LoVo (cell line): ENCODE measurements at places on chromosomes 4 and X.
A peak's percentile ranks its signal among the peaks of the same experiment; 100 is the strongest.

DNA sequence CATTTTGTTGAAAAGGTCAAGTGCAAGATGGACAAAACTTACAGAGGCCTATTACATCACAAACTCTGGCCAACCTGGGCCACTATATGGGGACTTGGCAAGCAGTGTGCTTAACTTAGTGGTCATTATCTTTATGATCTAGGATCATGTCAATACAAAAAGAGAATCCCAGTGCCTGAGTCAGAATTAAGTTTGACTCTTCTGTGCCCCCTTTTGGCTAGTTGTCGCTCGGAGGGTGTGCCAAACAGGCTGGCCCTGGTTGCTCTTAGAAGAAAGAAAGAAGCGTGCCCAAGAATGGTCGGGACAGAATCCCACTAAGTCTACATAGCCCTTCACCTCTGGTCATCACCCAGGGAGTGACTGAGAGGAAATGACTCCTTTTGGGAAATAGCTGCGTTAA is 100.1 kb downstream of the EIF4E start:
- DNase-seq, result peak; percentile 12

DNA sequence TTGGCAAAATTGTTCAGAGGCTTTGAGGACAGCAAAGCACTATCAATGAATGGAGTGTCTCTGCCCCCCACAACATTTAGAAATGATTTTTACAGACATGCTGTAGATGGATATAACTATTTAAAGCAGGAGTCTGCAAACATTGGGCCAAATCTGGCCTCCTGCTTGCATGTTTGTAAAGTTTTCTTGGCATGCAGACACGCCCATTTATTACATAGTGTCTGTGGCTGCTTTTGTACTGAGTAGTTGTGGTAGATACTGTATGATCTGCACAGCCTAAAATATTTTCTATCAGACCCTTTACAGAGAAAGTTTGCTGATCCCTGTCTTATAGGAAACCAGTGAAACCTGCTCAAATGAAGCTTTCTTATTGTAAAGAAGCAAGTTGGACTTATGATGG is 45.5 kb upstream of the PHEX start:
- no peak for DNase-seq

DNA sequence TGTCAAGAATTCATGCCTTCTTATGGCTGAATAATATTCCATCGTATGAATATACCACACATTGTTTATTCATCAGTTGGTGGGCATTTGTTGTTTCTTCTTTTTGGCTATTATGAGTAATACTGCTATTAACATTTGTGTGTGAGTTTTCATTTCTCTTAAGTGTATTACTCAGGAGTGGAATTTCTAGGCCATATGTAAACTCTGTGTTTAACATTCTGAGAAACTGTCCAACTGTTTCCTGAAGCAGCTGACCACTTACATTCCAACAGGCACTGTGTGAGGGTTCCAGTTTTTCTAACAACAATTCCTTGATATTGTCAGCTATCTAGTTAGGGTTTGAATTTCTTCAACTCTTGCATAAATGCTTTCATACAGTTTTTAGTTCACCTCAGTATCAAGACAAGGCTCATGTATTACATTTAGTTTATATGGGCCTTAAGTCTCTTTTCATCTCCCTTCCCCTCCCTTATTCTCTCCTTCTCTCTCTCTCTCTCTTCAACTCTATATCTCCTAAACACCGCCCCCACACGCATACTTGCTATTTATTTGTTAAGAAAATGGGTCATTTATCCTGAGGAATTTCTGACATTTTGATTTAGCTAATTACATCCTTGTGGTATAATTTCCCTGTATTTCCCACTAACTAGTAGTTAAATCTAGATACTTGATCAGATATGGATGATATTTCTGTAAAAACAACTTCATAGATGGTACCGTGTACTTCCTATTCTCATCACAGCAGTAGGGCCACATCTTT is 77.4 kb downstream of the WDR19 start:
- DNase-seq, result no peak

- no peak for DNase-seq
Observed at GRCh38 chr4:23097251-23097650, 404.5 kb downstream of the GBA3 start.

DNA sequence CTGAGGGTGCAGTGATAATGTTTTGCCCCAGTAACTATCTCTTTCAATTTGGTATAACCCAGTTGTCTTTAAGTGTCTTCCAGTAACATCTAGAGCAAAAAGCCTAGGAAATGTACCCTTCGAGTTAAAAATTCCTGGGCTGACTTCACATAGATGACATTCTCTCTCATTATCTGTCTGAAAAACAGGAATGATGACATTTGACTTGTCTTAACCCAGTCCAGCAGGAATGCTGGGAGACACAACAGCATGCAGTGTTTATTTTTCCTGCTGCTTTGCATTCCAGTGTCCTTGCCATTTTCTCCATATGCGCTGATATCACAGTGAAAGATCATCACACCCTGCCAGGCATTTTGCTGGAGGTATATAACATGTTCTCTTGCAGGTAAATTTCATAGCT is 130.0 kb downstream of the SOWAHB start:
- no peak for DNase-seq

DNA sequence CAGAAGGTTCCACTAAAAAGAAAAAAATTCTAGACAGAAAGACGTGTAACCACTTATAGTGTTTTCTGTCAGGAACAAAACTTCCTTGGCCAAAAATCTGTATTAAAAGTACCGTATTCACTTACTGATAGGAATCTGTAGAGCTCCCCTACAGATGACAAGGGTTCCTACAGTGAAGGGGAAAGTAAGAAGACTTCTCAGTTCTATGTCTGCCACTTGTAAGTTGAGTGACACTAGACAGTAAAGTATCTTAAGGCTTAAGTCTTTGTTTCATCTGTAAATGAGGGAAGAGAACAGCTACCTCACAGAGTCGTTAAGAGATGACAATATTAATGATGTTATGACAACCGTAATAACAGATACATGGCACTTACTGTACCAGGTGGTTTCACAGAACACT is 3.3 kb downstream of the COQ2 start:
- DNase-seq, result no peak

DNA sequence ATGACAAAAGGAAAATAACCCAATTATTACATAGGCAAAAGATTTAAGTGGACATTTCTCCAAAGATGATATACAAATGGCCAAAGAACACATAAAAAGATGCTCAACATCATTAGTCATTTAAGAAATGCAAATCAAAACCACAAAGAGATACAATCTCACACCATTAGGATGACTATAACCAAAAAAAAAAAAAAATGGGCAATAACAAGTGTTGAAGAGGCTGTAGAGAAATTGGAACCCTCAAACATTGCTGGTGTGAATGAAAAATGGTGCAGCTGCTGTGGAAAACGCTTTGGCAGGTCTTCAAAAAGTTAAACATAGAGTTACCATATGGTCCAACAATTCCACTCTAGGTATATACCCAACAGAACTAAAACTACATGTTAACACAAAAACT is 5.6 kb upstream of the PRDX4 start:
- no peak for DNase-seq

- no peak for DNase-seq
Observed at GRCh38 chr4:101366331-101366730, 19.0 kb upstream of the PPP3CA start.

DNA sequence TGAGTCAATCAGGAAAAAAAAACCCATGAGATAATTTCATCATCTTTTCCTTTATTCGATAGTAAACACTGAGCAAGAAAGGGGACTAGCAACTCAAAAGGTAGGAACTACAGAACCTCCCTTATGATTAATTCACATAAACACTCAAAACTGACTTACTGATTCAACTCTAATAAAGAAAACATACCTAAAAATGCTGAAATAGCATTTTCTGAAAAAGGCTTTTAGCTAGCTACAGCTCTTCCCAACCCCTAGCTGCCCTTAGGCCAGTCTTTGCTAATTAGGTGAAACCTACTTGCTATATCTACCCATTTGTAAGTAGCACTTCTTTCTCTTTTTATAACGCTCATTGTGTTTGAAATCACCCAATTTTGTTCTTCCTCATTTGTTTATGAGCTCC is 150.6 kb downstream of the ATRX start:
- no peak for DNase-seq

DNA sequence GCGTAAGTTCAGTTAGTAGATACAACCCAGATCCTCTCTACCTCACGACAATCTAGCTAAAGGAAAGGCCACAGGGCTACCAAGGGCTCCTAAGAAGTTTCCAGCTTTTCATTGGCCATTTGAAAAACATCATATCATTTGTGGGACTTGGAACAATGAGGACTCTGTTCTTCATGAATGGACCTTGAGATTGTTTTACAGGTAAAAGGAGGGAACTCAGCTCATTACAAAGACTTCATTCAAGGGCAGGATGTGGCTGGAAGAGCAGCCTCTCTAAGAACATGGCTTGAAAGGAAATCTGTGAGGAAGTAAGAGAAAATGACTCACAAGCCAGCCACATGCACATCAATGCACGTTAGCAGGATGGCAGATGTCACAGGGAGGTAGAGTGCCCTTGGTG is 105.9 kb upstream of the SLC7A11 start:
- peak; percentile 11 for DNase-seq

DNA sequence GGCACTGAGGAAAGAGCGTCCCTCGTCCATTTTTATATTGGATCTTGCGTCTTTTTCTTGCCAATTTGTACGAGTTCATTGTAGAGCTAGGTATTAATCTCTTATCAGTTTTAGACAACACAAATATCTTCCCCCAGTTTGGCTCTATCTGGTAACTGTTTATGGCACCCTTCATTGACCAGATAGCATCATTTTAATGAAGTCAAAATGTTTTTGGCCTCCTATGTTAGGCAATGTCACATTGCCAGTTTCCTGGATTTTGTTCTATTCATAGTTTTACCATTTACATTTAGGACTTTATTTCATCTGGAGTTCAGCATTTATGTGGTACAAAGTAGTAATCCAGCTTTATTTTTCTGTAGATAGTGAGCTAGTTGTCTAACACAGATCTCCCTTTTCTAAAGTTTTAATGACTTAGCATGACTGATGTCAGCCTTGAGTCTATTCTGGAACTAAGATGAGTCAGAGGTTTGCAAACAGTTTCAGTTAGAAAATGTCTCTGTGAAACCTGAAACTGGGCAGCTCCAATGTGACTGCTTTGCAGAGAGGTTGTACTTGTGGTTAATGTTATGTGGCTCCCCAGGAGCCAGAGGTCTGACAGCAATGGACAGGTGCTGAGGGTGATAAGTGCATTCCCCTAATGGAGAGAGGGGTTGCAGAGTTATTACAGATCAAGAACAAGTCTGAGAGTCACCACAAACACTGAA is 5.3 kb upstream of the STBD1 start:
- DNase-seq, result peak; percentile 63

DNA sequence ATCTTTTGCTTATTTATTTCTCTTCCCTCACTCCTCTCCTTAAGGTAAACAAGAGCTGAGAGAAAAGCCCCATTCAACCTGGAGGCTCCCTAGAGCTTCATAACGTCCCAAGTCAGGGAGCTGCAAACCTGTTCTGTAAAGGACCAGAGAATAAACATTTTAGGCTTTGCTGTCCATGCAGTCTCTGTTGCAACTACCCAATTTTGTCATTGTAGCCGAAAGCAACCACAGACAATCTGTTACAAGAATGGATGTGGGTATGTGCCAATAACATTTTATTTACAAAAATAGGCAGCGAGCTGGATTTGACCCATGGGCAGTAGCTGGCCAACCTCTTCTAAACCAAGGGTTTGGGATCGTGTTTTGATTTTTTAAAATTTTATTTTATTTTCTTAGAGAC is 71.3 kb upstream of the TBL1X start:
- DNase-seq, result no peak

DNA sequence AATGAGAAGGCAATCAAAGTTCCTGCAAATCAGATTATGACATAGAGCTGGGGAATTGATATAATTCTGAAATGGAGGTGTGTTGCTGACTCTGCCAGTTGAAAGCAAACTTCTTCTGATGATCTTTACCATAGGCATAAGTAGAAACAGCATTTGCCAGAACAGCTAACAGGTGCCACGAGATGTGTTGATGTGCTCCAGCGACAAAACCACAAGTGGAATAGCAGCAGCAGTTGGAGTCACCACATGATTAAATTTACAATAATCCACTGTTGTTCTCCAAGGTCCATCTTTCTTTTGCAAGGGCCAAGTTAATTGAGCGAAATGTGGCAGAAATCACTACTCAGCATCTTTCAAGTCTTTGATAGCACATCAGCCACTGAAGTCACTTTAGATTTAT is 3.7 kb upstream of the OSTC start:
- DNase-seq, result no peak

DNA sequence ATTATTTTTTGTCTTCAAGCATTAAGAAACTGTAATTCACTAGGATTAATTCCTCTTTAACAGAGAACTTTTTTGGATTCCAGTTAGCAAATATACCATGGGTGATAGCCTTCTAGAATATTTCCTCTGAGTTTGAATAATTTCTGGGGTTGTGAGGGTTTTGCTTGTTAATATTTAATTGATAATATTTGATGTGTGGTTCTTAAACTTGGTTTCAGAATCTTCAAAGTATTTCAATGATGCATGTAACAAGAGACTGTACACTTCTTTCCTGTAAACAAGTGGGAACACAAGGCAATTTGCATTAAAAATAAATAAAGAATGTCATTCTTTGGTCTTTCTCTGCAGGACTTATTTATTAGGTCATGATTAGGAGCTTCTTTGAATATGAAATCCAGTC is 9.5 kb upstream of the C4orf51 start:
- DNase-seq, result no peak

DNA sequence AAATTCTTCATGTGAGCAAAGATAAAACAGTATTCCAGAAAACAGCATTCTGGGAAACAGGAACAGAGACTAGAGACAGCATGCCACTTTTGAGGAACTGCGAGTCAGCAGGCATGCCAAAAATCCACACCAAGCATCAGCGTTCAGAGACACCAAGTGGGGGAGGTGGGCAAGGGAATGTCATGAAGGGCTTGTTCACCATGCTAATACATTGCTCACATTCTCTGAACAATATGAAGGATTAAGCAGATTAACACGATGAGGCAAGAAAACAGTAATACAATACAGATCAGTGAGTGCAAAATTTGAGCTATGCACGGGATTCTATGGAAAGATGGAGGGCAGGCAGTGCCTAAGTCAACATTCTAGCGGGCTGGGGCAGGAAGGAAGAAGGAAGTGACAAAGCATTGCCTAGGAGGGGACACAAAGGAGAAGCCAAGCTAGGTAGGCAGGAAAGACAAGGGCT is 278.3 kb downstream of the FBXW7 start:
- DNase-seq, result peak; percentile 6

DNA sequence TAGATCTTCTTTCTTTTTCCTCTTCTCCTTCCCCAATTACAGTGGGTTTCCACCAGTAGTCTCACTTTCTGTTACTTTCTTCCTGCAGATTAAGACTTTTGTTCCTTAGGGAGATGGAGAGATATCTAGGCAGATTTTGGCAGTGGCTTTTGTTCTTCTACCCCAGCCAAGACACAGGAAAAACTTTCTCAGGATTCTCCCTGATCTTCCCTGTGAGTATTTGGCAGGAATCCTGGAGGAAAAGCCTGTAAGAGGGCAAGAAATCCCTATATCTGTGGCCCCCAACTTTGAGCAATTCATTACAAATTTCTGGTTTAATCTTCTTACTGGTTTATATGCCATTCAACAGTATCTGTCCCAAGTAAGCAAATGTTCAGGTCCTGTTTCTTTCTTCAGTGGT is 21.9 kb downstream of the SLC9A7 start:
- DNase-seq, result no peak
